NCI-H2029 treated with DMSO at 0.1 percent for 48 hours (cell line): ENCODE measurements at places on chromosomes 13 and 19.

DNA sequence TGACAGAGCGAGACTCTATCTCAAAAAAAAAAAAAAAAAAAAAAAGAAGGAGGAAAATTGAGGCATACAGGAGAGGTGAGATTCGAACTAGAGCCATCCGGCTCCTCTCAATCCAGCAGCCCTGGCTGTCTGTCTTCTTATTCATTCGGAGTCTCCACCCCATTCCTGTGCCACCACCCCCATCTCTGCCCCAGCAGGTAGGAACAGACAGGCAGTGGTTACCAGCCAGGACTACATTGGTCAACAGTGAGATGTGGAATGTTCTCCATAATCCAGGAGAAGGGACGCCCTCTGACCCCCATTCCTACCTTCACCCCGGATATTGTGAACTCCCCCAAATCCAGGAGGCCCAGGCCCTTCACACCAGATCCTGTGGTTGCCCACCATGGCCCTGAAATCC is 6.6 kb upstream of the S1PR2 start:
- no peak for DNase-seq

DNA sequence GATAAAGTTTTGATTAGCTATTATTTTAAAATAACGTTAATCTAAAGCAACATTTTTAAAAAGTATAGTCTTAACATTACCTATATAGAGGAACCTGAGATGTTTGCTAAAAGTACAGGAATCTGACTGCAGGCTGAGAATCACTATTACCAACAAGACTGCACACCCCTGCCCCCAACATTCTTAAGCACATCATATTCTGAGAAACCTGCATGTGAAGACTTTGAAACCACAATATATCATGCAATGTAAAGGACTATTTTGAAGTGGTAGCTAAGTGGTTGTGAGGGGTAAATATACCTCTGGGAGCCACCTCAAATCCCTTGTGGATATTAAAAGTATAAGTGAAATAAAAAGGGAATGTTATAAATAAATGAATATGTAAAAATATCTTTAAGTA is 119.0 kb upstream of the KLF12 start:
- DNase-seq = no peak

DNA sequence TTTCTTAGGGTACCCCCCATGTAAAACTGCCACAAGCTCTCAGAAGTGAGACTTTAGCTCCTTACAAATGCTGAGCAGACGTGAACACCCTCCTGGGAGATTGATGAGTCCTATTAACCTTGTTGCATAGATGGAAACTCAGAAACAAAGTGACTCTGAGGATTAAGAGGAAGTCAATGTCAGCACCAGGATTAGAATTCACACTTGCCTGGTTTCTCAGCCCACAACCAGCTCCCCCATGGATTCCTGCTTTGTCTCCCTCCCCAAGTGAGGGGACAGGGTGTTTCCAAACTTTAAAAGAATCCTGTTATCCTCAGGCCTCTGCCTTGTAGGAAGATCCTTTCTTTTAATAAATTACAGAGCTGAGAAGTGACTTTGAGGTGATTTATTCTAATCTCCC is 324.4 kb downstream of the NDFIP2 start:
- DNase-seq = no peak

DNA sequence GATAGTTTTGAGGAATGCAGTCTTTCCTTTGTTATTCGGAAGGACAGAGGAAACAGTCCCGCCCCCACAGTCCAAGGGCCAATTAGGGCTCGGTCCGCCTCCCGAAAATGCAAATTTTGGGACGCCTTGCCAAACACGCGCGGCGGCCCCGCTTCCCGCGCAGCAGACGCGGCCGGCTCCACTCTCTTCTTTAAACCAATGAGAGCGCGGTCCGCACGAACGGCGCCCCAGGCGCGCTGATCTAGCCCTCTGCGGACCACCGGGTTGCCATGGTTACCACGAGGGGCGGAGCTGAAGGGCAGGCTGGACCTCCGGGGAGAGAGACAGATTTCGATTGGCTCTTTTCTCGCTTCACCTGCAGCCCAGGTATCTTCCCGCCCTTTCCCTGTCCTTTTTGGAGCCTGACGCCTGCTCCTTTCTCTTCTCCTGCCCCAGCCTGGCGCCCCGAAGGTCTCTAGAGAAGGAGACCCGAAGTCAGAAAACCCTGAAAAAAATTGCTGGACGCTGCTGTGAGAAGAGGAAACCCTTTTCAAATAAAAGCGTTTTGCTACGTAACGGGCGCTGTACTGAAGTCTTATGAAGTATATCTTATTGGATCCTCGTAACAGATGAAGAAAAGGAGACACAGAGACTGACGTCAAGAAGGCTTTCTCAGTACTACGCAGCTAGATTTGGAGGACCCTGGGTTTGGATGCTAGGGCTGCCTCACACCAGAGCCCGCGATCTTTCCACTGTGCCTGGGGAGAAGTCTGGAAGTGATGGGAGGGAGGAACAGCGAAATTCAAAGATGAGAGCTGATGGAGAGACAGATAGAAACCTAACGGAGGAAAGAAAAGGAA is 2.0 kb downstream of the PTH2 start:
- peak; percentile 59 for DNase-seq

DNA sequence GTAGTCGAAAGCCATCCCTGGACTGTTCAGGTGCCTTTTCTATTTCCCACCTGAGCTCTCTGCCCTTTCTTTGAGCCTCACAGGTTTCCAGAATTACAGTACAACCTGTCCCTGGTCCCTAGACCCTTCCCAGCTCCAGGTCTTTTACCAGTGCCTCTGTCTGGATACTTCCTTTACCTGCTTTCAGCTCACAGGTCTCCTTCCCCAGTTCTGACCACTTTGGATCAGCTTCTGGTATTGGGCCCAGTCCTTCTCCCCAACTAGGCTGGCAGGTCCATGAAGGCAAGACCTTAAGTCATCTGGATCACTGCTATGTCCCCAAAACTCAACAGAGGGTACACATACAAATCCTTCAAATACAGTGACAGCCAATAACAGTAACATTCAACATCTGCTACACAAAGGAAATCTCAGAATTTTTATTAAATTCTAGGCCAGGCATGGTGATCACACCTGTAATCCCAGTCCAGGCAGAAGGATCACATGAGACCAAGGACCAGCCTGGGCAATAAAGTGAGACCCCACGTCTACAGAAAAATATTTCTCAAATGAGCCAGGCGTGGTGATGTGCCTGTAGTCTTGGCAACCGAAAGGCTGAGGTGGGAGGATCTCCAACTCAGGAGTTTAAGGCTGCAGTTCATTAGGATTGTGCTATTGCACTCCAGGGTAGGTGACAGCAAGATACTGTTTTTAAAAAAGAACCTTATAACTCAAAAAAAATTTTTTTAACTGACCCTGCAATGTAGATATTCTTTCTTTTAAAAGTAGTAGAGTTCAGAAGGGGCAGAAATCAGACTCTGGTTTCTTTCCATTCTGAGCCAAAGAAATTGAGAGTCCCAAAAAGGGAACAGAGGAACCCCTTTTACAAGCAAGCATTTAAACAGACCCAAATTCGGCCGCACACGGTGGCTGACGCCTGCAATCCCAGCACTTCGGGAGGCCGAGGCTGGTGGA is 1.3 kb downstream of the RPS16 start:
- DNase-seq = no peak

DNA sequence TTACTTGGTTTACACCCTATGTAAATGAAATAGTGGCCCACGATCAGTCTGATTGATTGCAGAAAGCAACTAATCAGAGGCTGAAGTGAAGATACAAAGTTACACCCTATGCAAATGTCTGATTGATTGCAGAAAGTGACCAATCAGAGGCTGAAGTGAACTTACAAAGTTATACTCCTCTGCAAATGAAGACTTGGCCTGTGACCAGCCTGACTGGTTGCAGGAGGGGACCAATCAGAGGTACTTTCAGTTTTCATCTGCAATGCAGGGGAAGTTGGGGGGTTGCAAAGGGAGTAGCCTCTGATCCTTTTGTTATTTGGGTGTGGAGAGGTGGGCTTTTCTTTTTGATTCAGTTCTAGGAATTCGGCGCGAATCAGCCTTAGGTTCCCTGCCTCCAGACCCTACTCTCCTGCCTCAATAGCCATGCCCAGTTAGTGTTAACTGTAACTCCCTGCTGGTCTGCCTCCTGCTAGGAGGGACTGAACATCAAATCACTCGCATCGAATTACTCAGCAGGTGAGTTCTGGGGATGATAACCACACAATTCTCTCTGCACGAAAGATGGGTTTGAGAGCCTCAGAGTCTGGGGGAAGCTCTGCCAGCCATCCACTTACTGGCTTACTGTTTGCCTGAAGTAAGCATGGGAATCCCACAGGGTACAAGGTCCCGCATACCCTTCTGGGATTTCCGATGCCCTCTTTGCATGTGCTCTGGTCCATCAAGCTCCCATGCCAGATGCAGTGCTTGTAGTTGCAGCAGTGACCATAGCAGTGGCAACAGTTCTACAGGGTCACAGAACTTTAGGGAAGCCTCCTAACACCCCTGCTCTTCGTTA is 7.5 kb downstream of the ARL11 start:
- DNase-seq = no peak

GRCh38 chr13:99663908-99664307 is 162.6 kb downstream of the TM9SF2 start:
- no peak for DNase-seq

- DNase-seq = no peak
Measured at GRCh38 chr19:39370735-39371134, 20.2 kb downstream of the PAF1 start.

DNA sequence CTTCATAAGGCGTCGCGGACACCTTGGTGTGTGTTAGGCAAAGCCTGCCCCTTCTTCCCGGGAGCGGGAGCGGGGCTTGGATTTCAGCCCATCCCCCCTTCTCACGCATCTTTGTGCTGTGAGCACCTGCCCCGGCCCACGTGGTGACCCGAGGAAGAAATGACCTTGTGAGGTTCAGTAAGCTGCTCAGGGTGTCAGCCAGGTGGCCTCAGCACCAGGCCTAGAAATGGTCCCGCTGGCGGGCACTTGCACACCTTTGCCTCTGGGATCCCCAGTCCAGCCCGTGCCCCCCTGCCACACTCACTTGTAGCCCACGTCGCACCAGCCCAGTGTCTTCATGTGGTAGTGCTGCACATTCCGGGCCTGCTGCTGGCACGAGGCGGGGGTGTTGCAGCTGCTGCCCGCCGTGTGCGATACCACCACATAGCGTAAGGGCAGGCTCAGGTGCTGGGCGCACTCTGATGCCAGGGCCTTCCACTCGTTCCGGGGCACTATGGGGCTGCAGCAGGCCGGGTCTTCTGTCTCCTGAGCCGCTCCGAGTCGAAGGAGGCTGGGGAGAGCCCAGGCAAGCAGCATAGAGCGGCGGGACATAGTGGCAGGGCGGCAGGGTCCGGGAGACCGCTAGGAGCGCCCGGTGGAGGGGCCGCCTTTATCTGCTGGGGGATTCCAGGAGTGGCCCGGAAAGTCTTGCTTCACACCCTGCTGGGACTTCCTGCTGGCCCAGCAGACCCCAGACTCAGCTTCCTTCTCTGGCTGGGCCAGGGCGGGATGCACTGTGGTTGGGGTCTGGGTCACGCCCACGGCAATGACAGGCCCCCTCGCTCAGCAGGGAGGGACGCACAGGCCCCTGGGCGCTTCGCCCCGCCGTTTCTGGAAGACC is at the start of gene PGLYRP1:
Gene PGLYRP1, minus strand, starts transcription at position 623 of the 880 bp plus-strand sequence. Its CDS starts 32 bp downstream, at position 591.
- DNase-seq = no peak

- no peak for DNase-seq
Measured at GRCh38 chr13:112852392-112852791, 116.6 kb upstream of the MCF2L start.

DNA sequence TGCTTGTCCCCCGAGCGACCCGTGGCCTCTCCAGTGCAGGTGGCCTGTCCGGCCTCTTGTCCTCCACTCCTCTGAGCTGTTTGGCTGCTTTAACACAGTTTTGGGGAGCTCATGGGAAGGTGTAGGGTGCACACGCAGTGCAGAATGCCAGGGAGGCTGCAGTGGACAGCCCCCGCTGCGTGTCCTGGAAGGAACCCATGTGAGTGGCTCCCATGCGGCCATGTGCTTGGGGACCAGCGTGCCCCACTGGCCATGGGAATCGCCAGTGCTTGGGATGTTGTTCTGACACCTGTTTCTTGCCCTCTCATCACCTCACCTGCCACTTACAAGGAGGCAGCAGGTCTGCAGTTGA is 22.6 kb upstream of the F7 start:
- no peak for DNase-seq

- DNase-seq = no peak
Measured at GRCh38 chr13:36135876-36136275, 4.7 kb upstream of the DCLK1 start.

GRCh38 chr13:50700664-50701305 is 142.7 kb downstream of the DLEU7 start:
- DNase-seq = no peak

GRCh38 chr19:34426096-34426661 is 2.0 kb upstream of the UBA2 start:
- DNase-seq = no peak

DNA sequence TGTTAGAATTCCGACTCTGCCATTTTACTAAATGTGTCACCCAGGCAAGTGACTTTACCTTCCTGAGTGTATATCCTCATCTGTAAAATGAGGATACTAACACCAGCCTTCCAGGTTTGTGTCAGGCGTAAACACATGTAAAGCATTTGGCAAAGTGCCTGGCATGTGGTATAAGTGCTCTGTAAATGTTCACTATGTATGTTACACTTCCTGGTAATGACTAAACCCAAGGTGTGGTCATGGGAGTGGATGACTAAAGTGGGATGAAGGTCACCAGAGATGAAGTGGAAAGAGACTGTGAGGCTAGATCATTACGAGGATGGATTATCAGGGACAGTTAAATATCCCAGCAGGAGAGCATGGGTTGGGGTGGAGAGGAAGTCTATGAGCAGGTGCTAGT is 25.6 kb downstream of the DEDD2 start:
- peak; percentile 79 for DNase-seq

DNA sequence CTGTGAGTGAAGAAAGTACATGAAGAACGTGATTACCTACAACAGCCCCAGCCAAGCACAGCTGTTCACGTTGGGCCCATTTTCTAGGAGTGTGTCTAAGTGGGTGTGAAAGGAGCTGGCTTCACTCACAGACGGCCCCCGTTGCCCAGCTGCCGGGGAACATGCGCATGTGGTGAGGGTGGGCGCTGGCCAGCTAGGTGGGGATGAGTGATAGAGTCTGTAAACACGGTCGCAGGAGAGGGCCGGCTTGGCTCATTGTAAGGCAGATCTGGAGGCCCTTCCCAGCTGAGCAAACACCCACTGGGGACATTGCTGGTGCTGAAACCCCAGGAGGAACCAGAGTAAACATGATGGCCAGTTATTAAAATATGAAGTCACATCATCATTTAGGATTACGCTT is 160.5 kb downstream of the TEX29 start:
- DNase-seq = peak; percentile 82

- no peak for DNase-seq
Measured at GRCh38 chr19:19537075-19538048, 703 bp upstream of the CILP2 start.
